Bronchial epithelial cell (primary cell): ENCODE measurements at places on chromosomes 4 and X. TPM values are rescaled to one million over a fixed set of nuclear protein-coding genes. Genes with fewer than 3 reads are reported as not detected.

ESX1 gene
- not detected in 2 replicates for total RNA-seq

P2RY10 gene
- total RNA-seq, result not detected in 2 replicates

IDUA gene
- 2.6 and 4.2 TPM in 2 replicates for total RNA-seq

NDNF gene
- total RNA-seq, result not detected in 2 replicates

TEX13D gene
- total RNA-seq, result not detected in 2 replicates

DSPP gene
- total RNA-seq, result not detected in 2 replicates

STBD1 gene
- 9.5 and 10.0 TPM in 2 replicates for total RNA-seq

WDR17 gene
- total RNA-seq, result under 0.01 and 0.13 TPM in 2 replicates

IL21 gene
- total RNA-seq, result not detected in 2 replicates

CSAG1 gene
- not detected in 2 replicates for total RNA-seq

RBM3 gene
- 163 and 177 TPM in 2 replicates for total RNA-seq

NMU gene
- total RNA-seq, result 4.2 and 20.4 TPM in 2 replicates

INTS6L gene
- total RNA-seq, result 3.2 TPM in 2 replicates

SSX4 gene
- total RNA-seq, result not detected in 2 replicates

LNX1 gene
- 1.6 and 3.2 TPM in 2 replicates for total RNA-seq

TGIF2LX gene
- not detected in 2 replicates for total RNA-seq

FAM114A1 gene
- total RNA-seq, result 40.2 and 44.2 TPM in 2 replicates

TKTL2 gene
- under 0.01 TPM in 1 of 2 replicates, not detected in the other for total RNA-seq

IL1RAPL2 gene
- total RNA-seq, result 0.13 TPM in 1 of 2 replicates, not detected in the other

HSFX2 gene
- not detected in 2 replicates for total RNA-seq

FAM53A gene
- 0.64 and 0.79 TPM in 2 replicates for total RNA-seq

PF4V1 gene
- 1.6 TPM in 1 of 2 replicates, not detected in the other for total RNA-seq

PAGE5 gene
- not detected in 2 replicates for total RNA-seq

USP17L30 gene
- total RNA-seq, result not detected in 2 replicates

IRF2 gene
- total RNA-seq, result 15.2 and 16.1 TPM in 2 replicates

NWD2 gene
- 0.26 and 1.2 TPM in 2 replicates for total RNA-seq

OCIAD2 gene
- 162 and 415 TPM in 2 replicates for total RNA-seq

RAP2C gene
- 27.9 and 29.4 TPM in 2 replicates for total RNA-seq

SLC9B1 gene
- total RNA-seq, result 0.79 and 1.0 TPM in 2 replicates

SSX2B gene
- not detected in 2 replicates for total RNA-seq

TLR6 gene
- 0.26 and 0.38 TPM in 2 replicates for total RNA-seq

FMR1NB gene
- total RNA-seq, result not detected in 2 replicates

HMX1 gene
- total RNA-seq, result not detected in 2 replicates

RENBP gene
- 5.5 and 10.3 TPM in 2 replicates for total RNA-seq

MTCP1 gene
- total RNA-seq, result 1.8 and 29.3 TPM in 2 replicates

RAB39B gene
- 0.26 and 2.6 TPM in 2 replicates for total RNA-seq

TBC1D9 gene
- total RNA-seq, result 17.1 and 22.4 TPM in 2 replicates

ATG4A gene
- 12.4 and 19.5 TPM in 2 replicates for total RNA-seq

SASH3 gene
- not detected in 2 replicates for total RNA-seq

MAPK10 gene
- total RNA-seq, result 3.4 and 5.4 TPM in 2 replicates

TMEM154 gene
- total RNA-seq, result 22.4 and 39.4 TPM in 2 replicates

CPEB2 gene
- 9.0 and 11.3 TPM in 2 replicates for total RNA-seq

PLXNB3 gene
- total RNA-seq, result 4.5 and 5.4 TPM in 2 replicates

CXorf51A gene
- not detected in 2 replicates for total RNA-seq

TCP11X2 gene
- total RNA-seq, result not detected in 2 replicates

ARSD gene
- 11.8 and 29.6 TPM in 2 replicates for total RNA-seq

S100G gene
- total RNA-seq, result not detected in 2 replicates

MAGT1 gene
- 67.7 and 179 TPM in 2 replicates for total RNA-seq

TXK gene
- total RNA-seq, result under 0.01 and 0.13 TPM in 2 replicates
